ENCODE measurements at places on chromosomes 7 and 10. TPM values are rescaled to one million over a fixed set of nuclear protein-coding genes. Genes with fewer than 3 reads are reported as not detected.
A peak's percentile ranks its signal among the peaks of the same experiment; 100 is the strongest.

GRCh38 chr10:101773923-101774588 lies 1.9 kb downstream of the FGF8 start:
- DNase-seq, result no peak

- no peak for DNase-seq
Measured at GRCh38 chr7:42068554-42069280, 168.3 kb downstream of the GLI3 start.

- no peak for DNase-seq
Measured at GRCh38 chr7:72343991-72344390, 68.1 kb downstream of the CALN1 start.

GRCh38 chr10:112735041-112735695 lies 214.9 kb upstream of the TCF7L2 start:
- DNase-seq, result no peak

- no peak for DNase-seq
Measured at GRCh38 chr7:74183142-74183541, 9.0 kb downstream of the EIF4H start.

DNA sequence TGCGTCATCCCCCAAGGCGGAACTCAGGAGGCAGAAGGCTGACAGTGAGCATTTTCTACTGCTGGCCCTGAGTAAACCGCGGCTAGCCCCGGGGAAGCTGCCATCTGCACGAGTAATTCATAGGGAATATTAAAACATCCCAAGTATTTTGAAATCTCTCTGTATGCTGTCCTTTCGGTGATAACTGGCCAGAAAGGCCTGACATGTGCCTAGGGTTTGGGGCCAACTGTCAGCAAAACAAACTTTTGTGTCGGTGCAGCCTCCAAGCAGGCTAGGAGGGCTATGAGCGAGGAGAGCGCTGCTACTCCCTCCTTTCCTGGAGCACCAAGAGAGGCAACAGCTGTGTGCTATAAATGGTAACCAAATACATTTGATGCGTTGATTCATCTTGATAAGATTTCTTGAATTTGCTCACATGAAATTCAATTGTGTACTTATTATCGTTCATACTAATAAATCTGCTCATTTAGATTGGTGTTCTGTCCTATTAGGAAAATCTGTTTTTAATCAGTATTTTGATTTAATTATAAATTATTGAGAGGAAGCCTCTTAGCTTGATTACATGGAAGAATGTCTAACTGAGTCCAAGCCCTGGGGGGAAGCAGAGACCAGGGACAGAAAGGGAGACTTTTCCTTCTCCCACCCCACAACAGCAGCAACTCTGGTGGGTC lies 124.4 kb upstream of the NPS start:
- no peak for DNase-seq

GRCh38 chr7:138903859-138904435 lies 77.2 kb downstream of the KIAA1549 start:
- DNase-seq, result no peak

DNA sequence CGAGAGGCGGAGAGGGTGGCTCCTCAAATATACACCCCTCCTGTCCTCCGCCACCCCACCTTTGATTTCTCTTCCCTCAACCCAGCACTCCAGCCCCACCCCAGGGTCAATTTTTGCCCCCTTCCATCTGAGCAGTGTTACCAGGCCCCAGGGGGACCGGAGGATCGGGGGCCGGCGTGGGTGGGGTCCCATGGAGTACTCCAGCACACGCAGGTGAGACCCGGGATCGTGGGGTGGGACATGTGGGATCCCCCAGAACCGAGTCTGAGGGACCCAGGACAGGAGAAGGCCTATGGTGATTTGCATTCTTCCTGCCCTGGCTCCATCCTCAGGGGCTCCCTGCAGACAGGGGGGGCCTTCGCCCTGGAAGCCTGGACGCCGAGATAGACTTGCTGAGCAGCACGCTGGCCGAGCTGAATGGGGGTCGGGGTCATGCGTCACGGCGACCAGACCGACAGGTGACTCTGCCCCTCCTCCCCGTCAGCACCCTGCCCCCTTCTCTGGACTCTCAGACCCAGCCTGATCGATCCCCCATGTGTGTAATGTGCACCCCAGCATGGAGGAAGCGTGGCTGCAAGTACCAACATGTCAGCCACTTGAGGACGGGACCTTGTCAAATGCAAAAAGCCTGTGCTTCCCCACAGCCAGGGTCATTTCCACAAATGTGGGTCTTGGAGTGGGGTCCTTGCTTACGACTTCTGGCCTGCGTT lies 744 bp downstream of the TRIP6 start:
- DNase-seq, result no peak

GRCh38 chr10:75530299-75530698 lies 98.9 kb downstream of the LRMDA start:
- peak; percentile 47 for DNase-seq

DNA sequence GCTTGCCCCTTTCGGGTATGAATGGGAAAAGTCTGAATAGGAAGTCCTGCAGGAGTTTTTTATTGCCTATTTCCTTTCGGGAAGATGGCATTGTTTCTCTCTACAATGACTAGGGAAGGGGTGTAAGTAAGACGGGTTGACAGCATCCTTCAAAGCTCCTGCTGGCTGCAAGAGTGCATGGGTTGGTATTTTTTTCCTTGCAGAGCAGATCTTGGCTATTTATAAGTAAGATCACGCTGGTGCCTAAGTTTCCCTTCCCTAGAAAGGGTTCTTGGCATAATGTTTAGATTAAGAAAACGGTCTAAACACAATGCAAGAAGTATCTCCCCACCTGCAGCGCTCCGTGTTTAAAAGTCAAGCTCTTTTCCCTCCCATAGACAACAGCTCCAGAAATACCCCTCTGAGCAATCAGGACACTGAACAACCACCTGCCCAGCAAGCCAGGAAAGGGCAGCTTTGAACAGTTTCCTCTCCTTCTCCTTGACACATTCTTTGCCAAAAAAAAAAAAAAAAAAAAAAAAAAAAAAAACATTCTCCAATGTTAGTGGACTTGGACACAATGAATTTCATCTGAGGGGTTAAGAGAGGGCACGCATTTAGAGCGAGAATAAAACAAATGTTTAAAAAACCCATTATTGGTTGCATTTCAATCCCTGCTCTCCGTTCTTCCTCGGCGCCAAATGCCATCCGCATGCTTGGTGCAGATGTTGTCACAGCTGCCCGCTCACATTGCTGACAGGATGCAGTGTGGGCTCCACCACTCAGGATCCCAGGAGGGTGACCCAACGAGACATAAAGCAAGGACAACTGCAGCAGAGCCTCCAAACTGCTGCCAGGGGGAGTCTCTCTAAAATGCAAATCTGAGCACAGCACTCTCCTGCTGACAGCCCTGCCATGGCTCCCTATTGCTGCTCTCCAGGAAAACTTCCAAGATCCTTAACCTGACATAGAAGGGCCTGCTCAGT lies 427.4 kb upstream of the MGMT start:
- DNase-seq, result no peak

GRCh38 chr10:118383063-118383689 lies 41.1 kb upstream of the FAM204A start:
- DNase-seq, result no peak

DNA sequence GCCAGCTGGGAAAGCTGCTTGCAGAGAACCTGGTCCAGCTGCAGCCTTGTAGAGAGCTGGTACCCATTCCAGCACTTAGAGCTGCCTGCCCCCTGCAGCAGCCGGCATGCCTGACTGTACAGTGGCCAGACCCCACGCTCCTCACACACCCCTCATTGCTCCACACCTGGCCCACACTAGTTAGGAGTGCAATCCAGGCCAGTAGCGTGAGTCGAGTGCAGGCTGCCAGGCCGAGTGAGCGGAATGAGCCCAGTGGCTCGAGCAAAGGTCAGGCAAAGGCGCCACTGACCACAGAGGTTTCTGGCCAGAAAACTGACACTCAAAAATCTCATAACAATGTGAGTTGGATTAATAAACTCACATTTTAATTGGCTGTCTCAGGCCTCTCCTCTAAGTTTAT lies 921.7 kb upstream of the KCND2 start:
- no peak for DNase-seq

DNA sequence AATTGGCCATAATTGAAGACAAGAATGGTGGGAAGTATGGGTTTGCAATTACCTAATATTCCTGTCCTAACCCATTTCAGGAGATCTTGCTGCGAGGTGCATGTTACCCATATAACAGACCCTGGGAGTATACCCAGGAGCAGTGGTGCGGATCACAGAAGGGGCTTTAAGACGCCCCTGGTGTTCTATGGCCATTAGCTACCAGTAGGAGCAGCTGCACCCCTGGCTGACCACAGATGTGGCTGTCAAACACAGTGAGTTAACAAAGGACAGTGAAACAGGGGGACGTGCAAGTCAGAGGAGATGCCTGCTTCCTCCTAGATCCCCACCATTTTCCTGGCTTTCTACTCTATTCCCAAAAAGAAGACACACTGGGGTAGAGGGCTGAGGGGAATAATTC lies 25.2 kb downstream of the AOC1 start:
- no peak for DNase-seq

DNA sequence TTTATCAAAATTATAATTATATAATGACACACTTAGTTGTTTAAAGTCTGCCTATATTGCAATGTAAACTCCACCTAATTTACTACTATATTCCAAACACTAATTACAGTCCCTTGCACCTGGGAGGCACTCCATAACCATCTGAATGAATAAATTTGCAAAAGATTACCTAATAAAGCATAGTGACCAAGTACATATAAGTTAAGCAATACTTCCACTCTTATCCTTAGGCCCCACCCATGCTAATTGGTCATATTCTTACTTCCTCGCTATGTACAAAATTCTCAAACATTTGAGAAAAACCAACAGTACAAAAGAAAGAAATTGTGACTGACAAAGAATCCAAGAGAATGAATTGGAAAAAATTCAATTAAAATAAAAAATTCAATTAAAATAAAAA lies 65.3 kb downstream of the ZFAND4 start:
- DNase-seq, result no peak

DNA sequence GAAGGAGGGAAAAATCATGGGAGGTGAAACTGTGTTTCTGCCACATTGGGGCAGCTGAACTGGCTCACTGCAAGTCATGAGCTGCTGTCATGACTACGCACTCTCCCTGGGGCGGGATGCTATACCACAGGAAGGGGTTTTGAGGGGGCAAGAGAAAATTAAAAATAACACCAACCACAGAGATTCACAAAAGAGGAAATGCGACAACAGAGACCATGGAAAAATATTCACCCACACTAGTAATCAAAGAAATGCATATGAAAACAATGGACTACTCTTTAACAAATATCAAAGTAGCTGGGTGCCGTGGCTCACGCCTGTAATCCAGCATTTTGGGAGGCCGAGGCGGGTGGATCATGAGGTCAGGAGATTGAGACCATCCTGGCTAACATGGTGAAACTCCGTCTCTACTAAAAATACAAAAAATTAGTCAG lies 65.2 kb upstream of the TM9SF3 start:
- no peak for DNase-seq

GRCh38 chr7:105118612-105119600 lies 104.9 kb downstream of the KMT2E start:
- DNase-seq, result no peak

DNA sequence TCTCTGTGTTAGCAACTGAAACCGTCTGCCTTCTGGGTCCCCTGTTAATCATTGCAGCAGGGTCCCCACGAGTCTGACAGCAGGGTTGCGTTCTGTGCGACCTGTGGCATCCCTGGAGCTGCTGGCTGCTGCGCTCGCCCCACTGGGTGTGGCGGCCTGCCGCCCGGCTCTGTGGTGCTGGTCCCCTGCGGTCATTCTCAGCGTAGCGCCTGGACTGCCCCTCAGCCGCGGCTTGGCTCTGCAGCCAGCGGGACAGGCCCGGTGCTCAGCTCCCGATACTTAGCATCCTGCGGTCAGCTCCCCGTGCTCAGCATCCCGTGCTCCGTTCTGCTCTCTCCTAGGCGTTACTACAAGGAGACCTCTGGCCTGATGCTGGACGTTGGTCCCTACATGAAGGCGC lies 35.0 kb downstream of the LHPP start:
- DNase-seq, result no peak

- DNase-seq, result no peak
Measured at GRCh38 chr7:134313543-134313942, 3.2 kb downstream of the SLC35B4 start.

DNA sequence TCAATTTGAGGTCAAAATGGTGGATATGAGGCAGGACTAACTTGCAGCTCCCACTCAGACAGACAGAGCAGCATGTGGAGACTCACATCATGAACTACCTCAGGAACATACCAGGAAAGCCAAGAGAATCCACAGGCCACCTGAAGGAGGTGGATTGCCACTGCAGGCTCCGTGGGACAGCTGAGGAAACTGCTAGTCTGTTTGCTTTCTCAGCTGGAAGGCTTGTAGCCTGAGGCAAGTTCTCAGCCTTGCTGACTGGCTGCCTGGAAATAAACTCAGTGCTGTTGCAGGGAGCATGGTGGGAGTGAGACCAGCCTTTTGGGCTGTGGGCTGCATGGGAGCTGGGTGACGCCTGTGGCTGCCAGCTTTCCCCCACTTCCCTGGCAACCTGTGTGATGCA lies 202.9 kb downstream of the ZNF248 start:
- no peak for DNase-seq

DNA sequence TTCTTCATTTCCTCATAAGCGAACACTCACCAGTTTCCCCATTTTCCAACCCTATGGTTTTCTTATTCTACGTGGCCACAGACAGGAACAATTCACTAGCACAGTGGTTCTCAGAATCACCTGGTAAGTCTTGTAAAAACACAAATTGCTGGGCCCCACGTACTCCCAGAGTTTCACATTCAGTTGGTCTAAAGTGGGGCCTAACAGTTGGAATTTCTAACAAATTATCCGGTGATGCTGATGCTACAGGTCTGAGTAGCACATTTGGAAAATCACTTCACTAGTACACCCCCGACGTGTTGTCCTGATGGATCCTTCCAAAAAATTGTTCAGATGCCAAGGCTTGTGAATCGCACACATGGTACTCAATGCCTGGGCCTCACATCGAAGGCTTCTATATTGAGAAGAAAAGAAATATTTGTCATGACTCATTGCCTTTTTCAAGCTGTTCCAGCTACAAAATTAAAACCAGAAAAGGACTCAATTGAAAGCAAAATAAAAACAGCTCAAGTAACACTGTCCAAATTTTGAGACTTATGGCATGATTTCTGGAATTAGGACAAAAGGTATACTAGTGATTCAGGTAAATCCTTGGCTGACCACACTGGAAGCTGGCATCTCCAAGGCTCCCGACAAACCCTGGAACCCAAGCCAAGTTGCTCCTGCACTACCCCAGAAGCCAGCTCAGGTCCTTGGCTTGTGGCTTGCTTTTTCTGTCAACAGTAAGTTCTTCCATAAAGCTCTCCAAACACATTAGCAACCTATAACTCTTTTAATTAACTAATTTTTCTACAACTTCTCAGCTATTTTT lies 12.9 kb upstream of the VIM start:
- DNase-seq, result peak; percentile 74

ACSL5 gene
- 3.2 TPM for total RNA-seq

MRLN gene
- not detected for total RNA-seq

PRKCQ gene
- total RNA-seq, result 0.05 TPM

All from MG63 (cell line).